IMR-90 (cell line): ENCODE measurements at places on chromosomes 13 and 19.
A peak's percentile ranks its signal among the peaks of the same experiment; 100 is the strongest.

- no peak for DNase-seq
These were observed 76.0 kb downstream of the KCTD15 start for GRCh38 chr19:33872445-33873320.

- no peak for DNase-seq
These were observed 197.6 kb downstream of the DNAJC15 start for GRCh38 chr13:43220873-43221595.

- DNase-seq, result no peak
These were observed 118.5 kb downstream of the STK24 start for GRCh38 chr13:98458431-98458830.

GRCh38 chr19:32708457-32708856 is 11.1 kb upstream of the TDRD12 start:
- DNase-seq, result no peak

- DNase-seq, result peak; percentile 87
These were observed 97.9 kb upstream of the RNF113B start for GRCh38 chr13:98274921-98275487.

DNA sequence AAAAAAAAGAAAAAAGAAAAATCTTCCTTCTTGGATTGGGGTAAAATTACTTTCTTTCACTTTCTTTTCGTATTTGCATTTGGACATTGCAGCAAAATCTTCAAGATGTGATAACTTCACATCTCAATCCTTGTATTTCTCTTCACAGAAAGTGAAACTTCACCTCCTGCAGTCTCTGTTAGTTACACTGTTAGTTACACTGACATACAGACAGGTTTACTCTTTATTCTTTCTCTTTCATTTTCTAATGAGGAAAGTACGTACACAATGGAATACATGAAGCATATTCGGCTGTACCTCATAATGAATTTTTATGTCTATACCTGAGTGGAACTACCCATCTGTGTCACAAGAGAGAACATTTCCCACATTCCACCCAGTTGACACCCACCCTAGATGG is 459.1 kb upstream of the GPC6 start:
- DNase-seq, result no peak

GRCh38 chr19:6790194-6791128 is 18.0 kb downstream of the VAV1 start:
- DNase-seq, result no peak
